Activated CD4-positive, alpha-beta T cell treated with anti-CD3 and anti-CD28 coated beads for 24 hours (primary cell): ENCODE measurements at places on chromosomes 1 and 21.

DNA sequence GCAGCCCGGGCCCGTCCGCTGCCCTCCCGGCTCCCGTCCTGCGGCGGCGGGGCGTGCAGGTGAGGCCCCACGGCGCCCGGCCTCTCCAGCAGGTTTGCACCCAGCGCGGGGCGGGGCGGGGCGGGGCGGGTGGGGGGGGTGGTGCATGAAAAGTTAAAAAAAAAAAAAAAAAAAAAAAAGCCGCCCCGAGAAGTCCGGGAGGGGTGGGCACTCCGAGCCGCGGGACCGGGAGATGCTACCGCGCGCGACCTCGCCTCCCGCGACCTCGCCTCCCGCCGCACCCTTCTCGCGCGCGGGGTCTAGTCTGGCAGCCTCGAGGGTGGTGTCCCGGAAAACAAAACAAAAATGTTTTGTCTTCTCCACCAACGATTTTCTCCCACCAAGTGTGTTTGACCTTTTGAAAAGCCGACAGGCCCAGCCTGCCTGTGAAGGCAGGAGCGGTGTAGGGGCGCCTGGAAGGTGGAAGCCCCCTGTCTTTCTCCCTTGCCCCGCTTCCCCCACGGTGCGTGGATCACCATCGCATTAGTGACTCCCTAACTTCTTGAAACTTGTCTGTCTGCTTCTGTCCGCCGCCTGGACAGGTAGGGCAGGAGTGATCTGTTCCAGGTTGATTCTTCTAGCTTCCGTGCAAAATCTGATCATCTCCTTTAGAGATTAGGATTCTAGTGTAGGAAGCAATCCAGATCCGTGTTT is 569 bp downstream of the RCAN3 start:
- DNase-seq, result no peak

GRCh38 chr21:37060296-37060695 is 12.6 kb downstream of the PIGP start:
- DNase-seq, result no peak

GRCh38 chr1:43706598-43707189 is 642 bp upstream of the ST3GAL3 start:
- no peak for DNase-seq

DNA sequence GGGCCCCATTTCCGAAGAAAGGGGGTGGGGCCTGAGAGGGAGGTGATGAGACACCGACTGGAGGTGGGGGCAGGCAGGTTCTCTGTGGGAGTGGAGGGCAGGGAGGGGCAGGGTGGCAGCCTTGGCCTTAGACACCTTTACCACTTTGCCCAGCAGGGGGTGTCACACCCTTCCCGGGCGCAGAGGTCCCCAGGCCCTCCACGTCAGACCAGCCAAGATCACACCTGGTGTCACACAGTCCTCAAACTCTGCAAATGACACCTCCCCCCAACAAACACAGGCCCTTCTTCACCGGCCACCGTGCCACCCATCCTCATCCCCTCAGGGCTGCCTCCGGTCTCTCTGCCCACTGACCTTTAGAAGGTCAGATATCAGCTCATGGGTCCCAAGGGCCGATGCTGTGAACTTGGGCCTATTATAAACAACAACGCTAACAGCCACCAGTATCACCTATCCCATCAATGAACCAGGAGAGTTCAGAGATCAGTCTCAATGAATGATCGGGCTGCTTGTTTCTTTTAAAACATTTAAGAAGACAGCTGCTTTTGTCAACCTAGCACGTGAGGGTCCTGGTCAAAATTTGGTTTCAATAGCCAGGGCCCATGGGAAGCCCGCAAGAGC is 103.9 kb downstream of the CASZ1 start:
- DNase-seq, result peak; percentile 64

- no peak for DNase-seq
Observed at GRCh38 chr1:93137604-93138292, 42.5 kb downstream of the TMED5 start.

DNA sequence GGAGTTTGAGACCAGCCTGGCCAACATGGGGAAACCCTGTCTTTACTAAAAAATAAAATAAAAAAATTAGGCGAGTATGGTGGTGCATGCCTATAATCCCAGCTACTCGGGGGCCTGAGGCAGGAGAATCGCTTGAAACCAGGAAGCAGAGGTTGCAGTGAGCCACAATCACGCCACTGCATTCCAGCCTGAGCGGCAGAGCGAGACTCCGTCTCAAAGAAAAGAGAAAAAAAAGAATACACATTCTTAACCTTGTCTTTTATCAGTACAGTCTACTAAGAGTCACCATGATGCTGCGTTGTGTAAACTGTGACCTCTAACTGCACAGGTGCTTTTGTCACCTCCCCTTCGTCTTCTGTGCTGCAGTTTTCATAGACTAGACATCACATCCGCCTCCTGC is 37.2 kb downstream of the PCNT start:
- no peak for DNase-seq

DNA sequence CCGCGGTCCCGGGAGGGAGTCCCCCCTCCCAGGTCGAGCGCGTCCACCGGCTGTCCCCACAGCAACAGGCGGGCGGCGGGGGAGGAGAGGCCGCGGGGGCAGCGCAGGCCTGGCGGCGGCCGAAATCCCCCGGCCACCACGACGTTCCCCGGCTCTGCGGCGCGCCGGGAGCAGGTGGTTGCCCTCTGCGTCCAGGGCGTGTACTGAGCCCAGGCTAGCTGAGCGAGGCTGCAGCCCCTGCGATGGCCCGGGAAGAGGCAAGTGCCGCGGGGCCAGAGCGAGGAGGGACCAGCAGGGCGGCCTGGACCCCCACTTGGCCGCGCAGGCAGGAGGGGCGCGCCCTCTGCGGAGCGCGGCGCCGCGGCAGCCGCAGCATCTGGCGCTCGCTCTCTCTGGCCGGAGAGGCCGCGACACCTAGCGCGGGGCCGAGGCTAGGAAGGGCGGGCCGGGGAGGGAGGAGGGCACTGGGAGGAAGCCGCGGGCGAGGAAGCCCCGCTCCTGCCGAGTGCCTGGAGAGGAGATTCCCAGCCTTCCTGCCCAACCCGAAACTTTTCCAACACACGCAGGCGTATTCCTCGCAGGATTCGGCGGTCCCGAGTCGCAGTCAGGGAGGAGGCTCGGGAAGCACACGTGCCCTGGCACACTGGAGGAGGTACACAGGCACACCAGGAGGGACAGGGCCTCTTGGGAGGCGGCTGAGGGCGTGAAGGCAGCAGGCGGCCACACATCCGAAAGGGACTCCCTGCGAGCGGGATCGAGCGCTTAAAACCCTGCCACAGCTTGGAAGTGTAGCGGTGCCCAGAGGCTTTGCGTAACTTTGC is 4.9 kb upstream of the PROX1 start:
- DNase-seq, result no peak

DNA sequence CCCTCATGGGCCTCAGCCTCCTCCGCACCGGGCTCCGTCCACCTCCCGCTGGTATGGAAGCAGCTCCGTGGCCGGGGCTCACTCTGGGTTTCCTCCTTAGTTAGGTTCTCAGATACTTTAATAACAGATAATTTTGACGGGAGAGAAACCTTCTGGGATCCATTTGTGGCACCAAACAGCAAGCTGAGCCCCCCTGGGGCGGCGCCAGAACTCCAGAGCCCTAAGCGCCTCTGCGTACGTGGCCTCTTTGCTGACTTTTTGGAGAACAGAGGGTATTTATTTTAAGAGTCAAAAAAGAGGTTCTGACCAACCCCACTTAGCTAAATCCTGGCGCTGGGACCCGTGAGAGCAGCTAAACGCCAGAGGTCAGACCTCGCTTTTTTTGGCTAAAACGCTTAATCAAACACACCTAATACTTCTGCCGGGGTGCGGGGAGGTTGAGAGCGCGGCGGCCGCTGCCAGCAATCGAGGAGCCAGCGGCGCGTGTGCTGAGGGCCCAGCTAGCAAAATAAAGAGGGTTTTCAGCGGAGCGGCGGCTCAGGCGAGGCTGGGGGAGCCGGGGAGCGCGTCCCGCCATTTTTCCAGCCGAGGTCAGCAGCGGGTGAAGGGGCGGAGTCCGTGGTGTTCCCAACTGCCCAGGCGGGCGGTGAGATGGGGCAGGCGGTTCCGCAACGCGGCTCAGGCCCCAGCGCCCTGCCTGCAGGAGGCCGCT is 171.7 kb downstream of the PRDM16 start:
- no peak for DNase-seq

DNA sequence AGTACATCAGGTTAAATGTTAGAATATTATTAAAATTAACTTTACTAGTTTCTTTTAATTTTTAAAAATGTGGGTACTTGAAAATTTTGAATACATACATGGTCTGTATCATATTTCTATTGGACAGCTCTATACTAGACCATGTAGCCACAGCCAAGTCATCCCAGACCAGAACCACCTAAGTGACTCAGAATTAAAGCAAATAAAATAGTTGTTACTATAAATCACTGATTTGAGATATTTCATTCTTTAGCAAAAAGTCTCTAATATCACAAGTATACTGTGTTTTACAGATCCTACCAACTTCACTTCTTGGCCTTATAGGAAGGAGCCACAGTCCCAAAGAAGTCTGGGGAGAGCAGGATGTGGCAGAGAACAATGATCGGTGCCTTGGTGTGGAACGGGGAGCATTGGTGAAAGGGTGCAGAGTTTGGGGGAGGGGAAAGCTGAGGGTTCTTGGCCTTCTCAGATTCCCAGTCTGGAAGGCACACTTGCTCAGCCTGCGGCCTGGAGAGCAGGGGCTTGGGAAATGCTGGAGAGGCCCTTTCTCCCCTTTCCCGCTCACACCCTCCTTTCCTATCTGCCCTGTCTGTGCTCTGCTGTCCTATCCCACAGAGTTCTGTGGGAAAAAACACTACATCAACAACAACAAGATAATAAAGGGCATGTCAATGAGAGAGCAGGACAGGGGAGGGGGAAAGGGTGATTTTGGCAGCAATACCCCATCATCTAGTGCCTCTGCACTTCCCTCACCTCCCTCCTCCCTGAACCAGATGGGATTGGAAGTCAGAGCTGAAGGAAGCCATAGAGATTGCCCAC is 122.1 kb downstream of the NGF start:
- no peak for DNase-seq

DNA sequence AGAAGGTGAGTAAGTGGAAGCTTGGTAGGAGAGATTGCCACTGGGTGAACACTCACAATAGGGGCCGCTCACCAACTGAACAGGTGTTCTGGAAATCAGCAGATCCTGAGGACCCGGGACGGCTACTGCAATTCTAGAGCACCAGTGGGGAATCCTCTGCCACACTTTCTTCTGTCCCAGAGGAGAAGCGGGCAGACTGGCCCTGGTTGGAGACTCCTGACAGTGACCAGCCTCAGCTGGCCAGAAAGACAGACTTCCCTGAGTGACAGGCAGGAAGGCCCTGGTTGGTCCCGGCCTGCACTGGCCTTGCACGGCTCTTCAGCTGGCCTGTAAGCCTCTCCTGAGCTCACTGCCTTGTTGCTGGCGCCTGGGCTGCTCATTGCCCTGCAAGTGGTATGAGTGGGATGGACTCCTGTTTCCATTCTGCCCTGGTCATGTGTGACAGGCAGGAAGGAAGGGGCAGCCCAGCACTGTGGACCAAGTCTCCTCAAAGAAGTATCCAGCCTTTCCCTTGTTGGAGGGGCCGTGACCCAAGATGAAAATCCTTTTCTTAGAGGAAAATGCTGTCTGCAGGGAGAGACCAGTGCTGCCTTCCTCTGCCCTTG is 34.5 kb downstream of the MAN1C1 start:
- no peak for DNase-seq

DNA sequence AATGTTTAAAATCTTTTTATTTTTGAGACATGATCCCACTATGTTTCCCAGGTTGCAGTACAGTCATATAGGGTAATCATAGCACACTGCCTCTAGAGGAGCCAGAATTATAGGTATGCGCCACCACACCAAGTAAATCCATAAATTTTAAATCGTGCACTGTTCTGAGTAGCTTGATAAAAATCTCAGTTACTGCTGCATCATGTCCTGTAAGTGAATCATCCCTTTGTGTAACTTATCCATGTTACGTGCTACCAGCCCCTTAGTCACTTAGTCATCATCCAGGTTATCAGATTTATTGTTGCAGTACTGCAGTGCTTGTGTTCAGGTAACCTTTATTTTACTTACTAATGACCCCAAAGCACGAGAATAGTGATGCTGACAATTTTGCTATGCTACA is 1770.9 kb downstream of the BRINP3 start:
- DNase-seq, result no peak

GRCh38 chr1:173056365-173056764 is 5.6 kb upstream of the TNFSF18 start:
- DNase-seq, result no peak

GRCh38 chr1:234756066-234756774 is 146.2 kb upstream of the IRF2BP2 start:
- DNase-seq, result no peak

DNA sequence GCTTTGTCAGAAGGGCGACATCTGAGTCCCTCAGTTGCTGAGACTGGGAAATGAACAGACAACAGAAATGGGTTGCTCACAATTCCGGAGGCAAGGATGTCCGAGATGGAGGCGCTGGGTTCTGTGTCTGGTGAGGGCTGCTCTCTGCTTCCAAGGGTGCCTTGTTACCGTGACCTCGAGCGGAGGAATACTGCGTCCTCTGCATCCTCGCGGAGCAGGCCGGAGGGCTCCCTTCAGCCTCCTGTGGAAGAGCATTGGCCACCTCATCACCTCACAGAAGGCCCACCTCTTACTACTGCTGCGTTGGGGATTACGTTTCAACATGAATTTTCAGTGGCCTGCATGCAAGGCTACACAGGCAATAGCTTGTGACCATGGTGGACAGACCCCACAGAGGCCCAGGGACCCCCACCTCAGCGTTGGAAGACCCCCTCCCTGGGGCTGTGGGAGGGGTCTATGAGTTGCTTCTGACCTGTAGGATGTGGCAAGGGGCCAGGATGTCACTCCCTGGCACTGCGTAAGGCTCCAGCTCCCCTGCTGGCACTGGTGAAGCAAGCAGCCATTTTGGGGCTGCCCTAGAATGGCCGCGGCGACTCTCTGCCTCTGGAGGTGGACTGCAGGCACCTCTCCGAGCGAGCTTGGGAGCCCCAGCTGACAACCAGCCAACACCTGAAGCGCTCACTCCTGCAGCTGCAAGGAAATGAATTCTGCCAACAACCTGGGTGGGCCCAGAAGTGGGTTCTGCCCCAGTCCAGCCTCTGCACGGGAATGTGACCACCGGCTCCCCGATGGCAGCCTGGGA is 36.3 kb upstream of the COL6A1 start:
- no peak for DNase-seq

GRCh38 chr1:75671708-75672107 is 52.8 kb upstream of the ACADM start:
- no peak for DNase-seq

DNA sequence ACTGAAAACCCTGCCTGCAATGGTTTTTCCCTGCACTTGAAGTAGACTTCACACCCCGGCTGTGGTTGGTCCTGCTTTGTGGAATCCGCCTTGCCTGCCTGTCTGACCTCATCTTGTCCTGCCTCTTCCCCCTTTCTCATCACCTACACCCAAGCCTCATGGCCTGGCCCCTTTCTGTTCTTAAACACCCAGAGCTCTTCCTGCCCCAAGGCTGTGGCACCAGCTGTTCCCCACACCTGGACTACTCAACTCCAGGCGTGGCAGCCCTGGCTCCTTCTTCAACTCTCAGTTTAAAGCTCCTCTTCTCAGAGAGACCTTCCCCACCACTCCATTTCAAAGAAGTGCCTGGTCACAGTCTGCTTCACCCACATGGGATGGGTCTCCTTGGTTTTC is 27.0 kb downstream of the KIAA1614 start:
- DNase-seq, result no peak
